ENCODE measurements at places on chromosomes 7 and 10.

GRCh38 chr10:107545717-107546116 is 381.2 kb upstream of the SORCS1 start:
- no peak for DNase-seq

DNA sequence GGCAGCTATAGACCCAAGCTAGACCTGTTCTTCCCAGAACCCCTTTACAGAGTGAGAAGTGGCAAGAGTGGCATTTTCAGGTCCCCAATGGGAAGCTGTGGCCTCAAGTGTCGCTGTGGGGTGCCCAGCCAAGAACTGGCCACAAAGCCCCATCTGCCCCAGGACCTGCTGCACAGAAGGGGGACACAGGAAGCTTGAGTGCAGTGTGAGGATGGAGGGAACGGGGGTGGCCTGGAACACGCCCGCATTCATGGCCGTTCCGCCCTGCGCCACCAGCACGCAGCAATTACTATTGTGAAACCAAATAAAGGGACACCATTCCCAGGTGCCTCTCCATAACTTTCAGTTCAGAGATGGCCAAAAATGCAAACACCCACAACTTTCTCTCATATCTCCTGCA is 237.6 kb upstream of the TCERG1L start:
- DNase-seq = no peak

DNA sequence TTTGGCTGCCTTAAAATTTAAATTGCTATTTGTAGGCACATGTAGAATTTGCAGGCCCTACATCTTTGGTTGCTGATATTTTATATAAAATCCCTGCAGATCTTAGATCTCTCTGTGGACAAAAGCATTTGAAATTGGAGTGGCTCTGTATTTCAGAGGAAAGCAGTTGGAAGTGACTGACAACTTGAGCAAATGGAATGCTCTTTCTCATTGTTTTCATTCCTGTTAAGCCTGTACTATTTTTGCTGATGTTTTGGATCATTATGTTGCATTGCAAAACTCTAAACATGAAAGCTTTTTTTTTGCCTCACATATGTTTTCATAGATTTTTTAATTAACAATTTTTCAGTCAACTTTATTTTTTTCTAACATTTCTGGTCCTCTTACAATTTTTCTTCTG is 251.2 kb upstream of the MDFIC start:
- DNase-seq = no peak

- DNase-seq = no peak
Measured at GRCh38 chr7:106779877-106780276, 85.2 kb upstream of the PIK3CG start.

GRCh38 chr10:3397231-3397630 is 224.6 kb upstream of the PITRM1 start:
- DNase-seq = no peak

DNA sequence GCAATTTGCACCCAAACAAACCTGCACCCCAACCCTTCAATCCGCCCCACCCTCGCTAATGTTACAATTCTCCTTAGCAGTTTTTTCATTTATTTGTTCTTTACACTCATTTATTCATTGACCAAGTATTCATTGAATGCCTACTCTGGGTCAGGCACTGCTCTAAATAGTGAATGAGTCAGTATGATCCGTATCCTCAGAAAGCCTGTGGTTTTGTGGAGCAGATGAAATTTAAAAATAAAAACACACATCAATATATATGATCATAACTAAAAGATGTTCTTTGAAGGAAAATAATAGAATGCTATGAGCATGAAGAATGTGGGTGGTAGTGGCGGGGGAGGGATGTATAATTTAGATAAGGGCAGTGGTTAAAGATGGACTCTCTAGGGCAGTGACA is 13.3 kb downstream of the IFIT5 start:
- DNase-seq = no peak

- no peak for DNase-seq
Measured at GRCh38 chr7:1716263-1717094, 46.4 kb downstream of the ELFN1 start.

DNA sequence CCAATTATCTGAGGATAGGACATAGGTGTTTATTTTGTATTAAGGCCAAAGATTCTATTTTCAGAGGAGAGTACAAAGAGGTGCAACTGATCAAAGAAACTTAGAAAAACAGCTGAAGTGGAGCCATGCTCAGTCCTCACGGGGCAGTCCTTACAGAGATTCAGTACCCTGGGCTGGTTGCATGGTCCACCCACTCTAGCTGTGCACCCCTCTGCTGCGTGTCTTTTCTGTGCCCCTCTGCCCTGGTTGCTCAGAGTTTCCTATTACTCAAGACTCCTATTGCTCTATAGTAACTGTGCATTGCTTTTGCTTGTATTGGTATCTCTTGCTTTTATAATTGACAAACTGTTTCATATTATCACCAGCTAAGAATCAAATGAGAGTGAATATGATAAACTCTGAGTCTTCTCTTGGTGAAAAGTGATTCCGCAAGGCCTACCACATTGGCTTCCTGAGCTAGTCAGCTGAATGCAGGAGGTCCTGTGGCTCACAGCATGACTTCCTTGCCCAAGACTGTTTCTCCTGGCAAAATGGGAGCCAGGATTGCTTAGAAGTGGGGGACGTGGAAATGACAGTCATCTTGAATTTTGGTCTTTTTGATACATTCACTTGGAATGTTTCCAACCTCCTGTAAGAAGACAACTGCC is 137.0 kb downstream of the GLCCI1 start:
- DNase-seq = no peak

DNA sequence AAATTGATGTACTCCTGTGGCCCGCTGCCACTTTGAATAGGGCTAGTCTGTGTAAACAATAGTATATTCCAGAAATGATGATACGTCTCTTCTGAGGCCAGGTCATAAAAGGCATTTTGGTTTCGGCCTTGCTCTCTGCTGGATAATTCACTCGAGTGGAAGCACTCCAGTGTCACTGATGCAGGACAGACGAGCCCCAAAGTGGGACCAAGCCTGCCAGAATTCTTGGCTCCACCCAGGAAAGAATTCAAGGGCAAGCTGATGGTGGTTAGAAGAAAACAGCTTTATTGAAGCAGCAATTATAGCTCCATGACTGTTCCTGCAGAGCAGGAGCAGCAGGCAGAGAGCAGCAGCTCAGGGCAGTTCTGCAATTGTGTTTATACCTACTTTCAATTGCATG is 717.6 kb downstream of the GRM8 start:
- no peak for DNase-seq

GRCh38 chr10:129570185-129570584 is 103.1 kb downstream of the MGMT start:
- no peak for DNase-seq

DNA sequence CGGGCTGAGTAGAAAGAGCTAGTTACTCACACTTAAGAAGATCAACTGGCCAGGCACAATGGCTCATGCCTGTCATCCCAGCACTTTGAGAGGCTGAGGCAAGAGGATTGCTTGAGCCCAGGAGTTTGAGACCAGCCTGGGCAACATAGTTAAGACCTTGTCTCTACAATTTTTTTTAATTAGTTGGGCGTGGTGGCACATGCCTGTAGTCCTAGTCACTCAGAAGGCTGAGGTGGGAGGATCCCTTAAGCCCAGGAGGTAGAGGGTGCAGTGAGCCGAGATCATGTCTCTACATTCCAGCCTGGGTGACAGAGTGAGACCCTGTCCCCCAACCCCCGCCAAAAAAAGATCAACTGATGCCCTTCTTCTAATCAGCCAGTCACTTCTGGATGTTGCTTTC is 74.6 kb upstream of the ATP6V0A4 start:
- DNase-seq = no peak

- DNase-seq = no peak
Measured at GRCh38 chr10:78187371-78187770, 153.7 kb downstream of the RPS24 start.

- DNase-seq = no peak
Measured at GRCh38 chr10:109668154-109668665, 255.1 kb downstream of the XPNPEP1 start.

- no peak for DNase-seq
Measured at GRCh38 chr10:16182688-16183087, 254.1 kb upstream of the PTER start.

GRCh38 chr10:24306507-24306875 is 97.6 kb downstream of the KIAA1217 start:
- DNase-seq = no peak

- no peak for DNase-seq
Measured at GRCh38 chr7:154914308-154914995, 88.5 kb downstream of the PAXIP1 start.

GRCh38 chr7:129489491-129489890 is 12.8 kb upstream of the SMKR1 start:
- no peak for DNase-seq

GRCh38 chr7:139900326-139900725 is 71.3 kb downstream of the TBXAS1 start:
- no peak for DNase-seq

GRCh38 chr7:45968856-45969541 is 47.9 kb upstream of the IGFBP3 start:
- DNase-seq = no peak

DNA sequence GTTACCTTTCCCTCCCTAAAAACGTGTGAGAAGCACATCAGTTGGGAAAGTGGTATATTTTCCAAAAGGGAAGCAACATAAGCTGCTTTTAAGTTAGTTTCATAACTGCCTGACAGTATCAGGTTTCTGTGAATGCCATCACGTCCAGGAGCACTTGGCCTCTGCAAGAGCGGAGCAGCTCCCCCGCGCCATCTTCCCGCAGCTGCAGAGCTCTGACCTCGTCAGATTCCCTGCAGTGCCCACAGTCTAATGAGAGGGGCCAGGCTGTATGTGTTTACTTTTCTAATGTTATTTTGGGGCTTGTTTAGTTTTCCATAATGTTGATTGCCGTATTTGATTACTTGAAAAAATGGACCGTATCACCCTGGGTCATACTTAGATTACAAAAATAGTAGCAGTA is 74.2 kb downstream of the MGMT start:
- no peak for DNase-seq

GRCh38 chr7:112533591-112533990 is 52.8 kb downstream of the LSMEM1 start:
- no peak for DNase-seq

DNA sequence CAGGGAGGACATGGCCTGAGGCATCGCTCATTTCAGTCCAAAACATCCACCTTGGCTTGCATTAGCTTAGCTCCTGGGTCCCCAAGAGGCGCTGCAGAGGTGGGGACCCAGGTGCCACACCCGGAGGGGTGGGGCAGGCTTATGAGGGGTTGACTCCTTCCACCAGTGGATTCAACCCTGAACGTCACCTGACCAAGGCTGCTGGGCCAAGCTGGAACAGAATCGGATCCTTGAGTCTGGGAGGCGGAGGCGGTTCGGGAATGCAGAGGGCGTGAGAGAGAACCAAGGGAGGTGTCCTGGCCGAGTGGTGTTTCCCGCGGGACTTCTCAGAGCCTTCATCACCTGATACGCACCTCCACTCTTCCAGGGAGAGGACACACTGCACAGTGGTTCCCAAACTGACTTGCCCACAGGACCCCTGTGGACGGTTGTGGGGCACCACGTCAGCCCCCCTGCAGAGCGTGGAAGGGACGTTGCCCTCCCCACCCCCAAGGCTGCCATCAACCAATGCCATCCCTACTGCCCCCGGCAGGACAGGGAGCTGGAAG is 4.5 kb upstream of the MICALL2 start:
- DNase-seq = no peak

GRCh38 chr10:104260775-104261115 is 6.1 kb downstream of the GSTO1 start:
- no peak for DNase-seq

DNA sequence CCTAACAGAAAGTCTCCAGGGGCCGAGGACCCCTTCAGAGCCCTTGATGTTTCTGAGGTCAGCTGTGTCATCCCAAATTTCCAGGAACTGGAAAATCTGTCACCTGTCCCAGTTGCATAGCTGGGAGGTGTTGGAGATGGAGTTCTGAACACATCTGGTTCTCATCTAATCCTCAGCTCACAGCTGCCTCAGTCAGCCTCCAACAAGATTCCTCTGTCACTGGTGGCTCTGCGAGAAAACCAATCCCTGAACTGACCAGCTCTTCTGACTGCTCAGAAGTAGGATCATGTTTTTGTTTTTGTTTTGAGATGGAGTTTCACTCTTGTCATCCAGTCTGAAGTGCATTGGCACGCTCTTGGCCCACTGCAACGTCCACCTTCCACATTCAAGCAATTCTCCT is 37.6 kb upstream of the MYL10 start:
- no peak for DNase-seq

GRCh38 chr7:148720472-148720871 is 21.8 kb downstream of the CUL1 start:
- no peak for DNase-seq

GRCh38 chr10:130941886-130942285 is 369.6 kb downstream of the TCERG1L start:
- DNase-seq = no peak

GRCh38 chr7:151008143-151008510 is 16.2 kb downstream of the ATG9B start:
- DNase-seq = no peak

GRCh38 chr10:14450041-14450491 is 119.3 kb upstream of the FRMD4A start:
- no peak for DNase-seq

- no peak for DNase-seq
Measured at GRCh38 chr10:57049096-57049495, 688.0 kb upstream of the ZWINT start.

GRCh38 chr7:51592842-51593599 is 276.4 kb upstream of the COBL start:
- no peak for DNase-seq

DNA sequence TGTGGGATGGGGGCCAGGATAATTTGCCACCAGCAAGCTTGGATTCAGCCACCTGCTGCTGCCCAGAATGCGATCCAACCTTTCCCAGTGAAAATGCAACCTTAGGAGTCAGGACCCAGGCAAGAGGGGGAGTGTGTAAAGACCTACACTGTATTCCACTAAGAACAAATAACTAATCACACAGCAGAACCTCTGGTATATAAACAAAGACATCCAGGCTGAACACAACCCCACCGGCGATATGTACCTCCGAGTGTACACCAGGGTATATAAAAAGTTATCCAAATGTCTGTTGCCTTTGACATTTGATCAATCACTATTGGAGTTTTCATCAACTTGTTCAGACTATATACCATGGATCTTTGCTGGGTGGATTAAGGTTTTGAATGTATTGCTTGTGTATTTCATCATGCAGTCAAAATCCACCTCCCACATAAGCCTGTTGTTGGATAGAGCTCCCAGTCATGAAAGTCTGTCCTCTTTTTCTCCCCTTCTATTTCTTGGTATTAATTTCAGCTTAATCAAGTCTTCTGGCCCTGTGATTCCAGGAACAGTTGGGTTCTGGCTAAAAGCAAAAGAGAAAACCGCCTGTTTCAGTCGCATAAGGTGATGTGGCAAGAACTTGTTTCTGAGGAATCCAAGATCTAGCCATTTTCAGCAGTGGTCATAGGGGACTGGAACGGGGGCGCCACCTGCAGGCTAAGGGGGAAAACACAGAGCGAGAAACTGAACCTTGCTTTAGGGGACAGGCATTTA is 290.7 kb downstream of the CCDC3 start:
- DNase-seq = peak; percentile 72

DNA sequence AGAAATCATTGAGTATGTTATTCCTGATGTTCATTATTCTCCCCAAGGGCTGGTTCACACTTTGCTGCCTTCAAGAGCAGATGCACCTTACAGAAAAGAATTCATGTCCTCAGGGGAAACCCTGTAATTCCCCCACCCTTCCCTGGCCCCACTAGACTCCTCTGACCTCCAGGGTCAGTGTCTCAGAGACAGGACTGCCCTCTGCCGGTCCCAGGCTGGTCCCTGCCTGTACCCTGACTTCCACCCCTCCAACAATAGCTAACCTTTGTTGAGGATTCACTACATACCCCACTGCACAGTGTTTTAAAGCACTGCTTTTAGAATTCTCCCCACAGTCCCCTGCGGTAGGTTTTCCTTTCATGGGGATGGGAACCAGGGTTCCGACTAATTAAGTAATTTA is 4.4 kb upstream of the SEPHS1 start:
- DNase-seq = no peak

- DNase-seq = no peak
Measured at GRCh38 chr10:47297866-47298540, 2.0 kb upstream of the GDF10 start.
